ENCODE measurements at places on chromosomes 3 and 15.

GRCh38 chr3:152084441-152085158, 184.1 kb upstream of the MBNL1 start:
- no peak for DNase-seq

DNA sequence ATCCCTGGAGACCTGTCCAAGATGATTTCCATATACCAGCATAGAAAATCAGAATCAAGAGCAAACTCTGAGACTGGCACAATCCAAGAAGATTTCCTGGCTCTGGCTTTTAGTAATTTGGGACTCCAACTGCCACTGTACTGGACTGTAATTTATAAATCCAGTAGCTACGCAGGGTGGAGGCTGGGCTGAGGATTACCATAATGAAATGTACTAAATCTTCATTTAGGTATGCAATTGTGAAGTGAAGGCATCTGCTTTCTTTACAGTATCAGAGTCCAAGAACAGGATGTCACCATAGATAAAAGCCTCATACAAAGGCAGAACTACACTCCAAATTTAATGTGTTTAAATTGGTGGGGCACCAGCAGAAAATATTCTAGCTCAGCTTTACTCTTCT, 46.5 kb downstream of the TMEM39A start:
- no peak for DNase-seq

DNA sequence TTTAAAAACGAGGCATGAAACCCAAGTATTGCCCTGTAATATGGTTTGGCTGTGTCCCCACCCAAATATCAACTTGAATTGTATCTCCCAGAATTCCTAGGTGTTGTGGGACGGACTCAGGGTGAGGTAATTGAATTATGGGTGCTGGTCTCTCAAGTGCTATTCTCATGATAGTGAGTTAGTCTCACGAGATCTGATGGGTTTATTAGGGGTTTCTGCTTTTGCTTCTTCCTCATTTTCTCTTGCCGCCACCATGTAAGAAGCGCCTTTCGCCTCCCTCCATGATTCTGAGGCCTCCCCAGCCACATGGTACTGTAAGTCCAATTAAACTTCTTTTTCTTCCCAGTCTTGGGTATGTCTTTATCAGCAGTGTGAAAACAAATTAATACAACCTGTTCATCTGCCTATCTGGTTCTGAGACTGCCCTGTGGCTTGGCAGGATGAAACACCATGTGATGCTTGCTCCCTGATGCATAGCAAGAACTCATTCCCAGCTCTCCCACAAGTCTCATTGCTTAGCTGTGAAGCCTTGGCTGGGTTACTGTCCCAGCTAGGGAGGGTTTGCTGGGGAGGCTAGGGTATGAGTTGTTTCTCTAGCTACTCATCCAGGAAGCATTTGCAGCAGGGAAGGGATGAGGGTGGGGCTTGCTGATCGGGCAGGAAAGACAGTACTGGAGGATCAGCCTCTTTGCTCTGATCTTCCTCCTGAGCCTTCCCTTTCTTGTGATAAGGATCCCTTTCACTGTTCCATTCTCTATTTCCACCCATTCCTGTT, 3.7 kb upstream of the SQOR start:
- DNase-seq, result no peak

GRCh38 chr3:42080453-42080872, 10.7 kb upstream of the TRAK1 start:
- no peak for DNase-seq

DNA sequence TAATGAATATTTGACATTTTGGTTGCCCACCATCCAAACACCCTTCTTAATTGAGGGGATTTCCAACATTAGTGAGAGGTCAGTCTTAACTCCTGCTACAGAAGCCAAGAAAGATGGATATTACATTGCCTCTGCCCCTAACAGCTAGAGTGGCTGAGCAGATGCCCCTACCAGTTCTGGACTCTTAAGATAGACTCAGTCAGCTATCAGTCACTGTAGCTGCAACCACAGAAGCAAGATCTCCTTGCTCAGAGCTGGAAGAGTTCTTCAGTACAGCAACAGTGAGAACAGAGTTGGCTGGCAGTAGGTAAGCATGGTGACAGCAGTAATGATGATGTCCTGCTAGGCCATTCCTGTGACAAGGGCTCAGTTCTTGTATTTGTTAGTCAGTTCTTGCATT, 29.4 kb upstream of the TNFSF10 start:
- DNase-seq, result no peak

- DNase-seq, result peak; percentile 34
These were observed 407.2 kb upstream of the TGFBR2 start for GRCh38 chr3:30199096-30199759.

GRCh38 chr15:79185199-79185598, 94.6 kb upstream of the RASGRF1 start:
- peak; percentile 67 for DNase-seq

- no peak for DNase-seq
These were observed 262.2 kb upstream of the IL12A start for GRCh38 chr3:159726231-159726964.

DNA sequence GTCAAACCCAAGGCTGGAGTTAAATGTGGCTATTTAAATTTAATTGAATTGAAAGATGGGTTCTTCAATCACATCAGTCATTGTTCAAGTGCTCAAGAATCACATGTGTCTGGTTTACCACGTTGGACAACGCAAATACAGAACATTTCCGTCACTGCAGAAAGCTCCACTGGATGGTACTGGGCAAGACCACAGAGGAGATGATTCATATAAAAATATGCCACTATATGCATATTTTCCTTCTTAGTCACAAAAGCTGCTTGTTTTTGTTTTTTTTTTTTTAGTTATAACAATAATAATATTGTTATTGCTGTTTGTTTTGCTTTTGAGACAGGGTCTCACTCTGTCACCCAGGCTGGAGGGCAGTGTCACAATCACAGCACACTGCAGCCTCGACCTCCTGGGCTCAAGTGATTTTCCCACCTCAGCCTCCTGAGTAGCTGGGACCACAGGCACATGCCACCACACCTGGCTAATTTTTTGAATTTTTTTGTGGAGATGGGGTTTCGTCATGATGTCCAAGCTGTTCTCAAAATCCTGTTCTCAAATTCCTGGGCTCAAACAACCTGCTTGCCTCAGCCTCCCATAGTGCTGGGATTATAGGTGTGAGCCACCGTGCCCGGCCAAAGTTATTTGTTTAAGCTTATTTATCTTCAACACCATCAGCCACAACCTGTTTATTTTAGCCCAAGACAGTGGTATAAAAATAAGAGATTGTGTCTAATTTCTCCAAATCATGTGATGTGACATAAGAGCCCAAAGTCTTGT, 19.4 kb downstream of the RTP3 start:
- DNase-seq, result no peak

GRCh38 chr3:47896736-47897135, 93.8 kb downstream of the DHX30 start:
- DNase-seq, result no peak

DNA sequence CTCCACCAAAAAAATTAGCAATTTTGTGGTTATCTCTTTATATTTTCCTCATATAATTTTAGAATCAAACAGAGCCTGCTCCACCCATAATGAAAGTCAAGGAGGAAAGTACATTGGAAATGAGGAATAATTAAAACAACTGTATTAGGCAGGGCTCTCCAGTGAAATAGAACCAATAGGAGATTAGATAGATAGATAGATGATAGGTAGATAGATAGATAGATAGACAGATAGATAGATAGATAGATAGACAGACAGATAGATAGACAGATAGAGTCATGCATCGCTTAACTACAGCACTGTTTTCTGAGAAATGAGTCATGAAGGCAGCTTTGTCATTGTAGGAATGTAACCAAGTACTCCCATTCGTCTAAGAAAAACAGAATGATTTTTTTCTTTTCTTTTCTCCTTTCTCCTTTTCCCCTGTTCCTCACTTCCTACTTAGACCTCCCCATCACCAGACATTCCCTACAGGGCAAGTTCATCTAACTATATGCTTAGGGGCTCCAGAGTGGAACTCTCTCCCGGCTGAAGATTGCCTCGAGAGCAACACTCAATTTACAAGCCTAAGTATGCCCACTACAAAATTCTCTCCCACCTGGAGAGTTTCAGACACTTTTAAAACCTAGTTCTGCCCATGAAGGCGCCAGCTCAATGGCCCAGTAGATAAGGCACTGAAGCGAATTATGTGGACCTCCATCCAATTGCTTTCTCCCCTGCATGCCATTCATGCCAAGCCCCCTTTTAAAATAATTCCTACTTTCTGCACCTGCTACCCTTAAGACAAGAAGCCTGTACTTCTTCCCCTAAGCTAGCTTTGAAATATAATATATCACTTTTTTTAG, 53.3 kb upstream of the LIPC start:
- DNase-seq, result no peak

DNA sequence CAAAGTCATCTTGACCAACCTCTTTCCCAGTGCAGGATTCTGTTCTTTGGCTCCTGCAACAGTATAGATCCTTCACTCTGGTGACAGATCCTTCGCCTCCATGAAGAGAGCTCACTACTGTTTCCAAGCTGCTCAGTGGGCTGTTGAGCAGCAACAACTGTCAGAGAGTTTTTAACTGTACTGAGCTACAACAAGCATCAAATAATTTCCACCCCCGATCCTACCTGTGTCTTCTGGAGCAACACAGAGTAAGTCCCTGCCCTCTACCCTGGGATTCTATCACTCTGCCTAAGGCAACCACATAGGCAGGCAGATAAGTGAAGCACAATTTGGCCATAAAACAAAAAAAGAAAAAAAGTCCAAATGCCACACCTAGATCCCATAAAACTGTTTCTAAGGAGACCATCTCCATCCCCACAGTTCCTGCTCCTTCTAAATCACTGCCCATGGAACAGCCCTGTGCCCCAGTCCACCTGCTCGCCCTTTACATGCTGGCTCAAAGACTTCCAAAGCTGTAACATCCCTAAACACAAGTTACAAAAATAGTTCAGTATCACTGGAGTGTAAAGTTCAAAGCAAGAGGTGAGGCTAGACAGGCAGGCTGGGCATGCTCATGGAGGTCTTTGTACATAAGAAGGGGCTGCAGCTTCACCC, 37.8 kb upstream of the ANPEP start:
- DNase-seq, result no peak

DNA sequence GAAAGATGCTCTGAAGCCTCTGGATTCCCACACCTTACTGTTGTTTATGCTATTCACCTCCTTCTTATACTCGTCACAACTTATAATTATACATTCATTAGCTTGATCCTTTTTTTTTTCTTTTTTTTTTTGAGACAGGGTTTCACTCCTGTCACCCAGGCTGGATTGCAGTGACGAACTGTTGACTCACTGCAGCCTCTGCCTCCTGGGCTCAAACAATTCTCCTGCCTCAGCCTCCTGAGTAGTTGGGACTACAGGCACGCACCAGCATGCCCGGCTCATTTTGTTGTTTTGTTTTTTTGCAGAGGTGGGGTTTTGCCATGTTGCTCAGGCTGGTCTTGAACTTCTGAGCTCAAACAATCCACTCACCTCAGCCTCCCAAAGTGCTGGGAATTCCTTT, 143.6 kb downstream of the PLCL2 start:
- DNase-seq, result no peak

DNA sequence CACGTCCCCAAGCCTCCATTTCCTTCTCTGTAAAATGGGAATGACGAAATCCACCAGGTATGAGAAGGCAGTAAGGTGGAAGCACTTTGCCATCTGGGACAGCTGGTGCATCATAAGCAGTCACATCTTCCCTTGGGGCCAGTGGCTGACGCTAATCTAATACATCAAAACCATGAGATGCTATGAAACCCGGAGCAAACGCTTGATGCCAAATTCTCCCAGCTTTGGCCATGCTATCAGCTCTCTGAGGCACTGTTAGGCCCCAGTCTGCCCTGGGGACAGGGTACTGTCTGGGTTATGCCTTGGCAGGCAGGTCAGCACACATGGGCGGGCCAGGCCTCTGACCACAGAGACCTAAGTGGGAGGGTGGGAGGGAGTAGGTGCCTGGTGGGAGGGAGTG, 66.1 kb downstream of the ADAMTS17 start:
- DNase-seq, result no peak

GRCh38 chr15:39403640-39404117, 177.2 kb upstream of the THBS1 start:
- no peak for DNase-seq

DNA sequence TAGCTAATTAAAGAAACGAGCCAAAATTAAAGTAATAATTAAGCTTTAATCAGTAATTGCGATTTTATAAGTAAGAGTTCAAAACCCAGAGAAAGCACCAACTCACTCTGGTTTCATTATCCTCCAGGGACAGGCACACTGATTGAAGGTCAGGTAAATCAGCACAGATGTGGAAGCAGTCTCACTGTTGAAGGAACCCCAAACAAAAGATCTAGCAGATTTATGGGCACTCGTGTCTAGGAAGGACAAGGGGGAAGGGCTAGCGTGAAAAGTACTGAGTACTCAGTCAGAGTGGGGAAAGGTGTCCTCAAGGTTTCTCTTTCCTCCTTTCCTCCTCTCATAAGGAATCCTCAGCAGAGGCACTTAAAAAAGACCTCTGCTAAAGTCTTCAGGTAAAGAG, 320.1 kb downstream of the PYDC2 start:
- DNase-seq, result no peak

DNA sequence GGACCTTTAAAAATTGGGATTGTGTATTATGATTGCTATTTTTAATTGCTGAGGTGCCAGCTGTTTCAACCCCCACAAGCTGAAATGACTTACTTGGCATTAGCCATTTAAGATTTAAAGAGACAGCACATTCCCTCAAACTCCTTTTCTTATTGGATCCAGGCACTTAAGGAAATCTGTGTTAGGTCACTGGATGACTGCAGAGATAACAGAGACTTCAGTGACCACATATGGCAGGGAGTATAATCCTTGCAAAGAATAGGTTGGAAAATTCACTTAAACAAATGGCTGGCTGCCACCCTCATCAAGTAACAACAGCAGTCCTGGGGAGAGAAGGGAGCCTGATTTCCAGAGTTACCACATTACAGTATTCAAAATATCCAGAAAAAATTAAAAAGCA, 66.6 kb downstream of the SLMAP start:
- no peak for DNase-seq

- DNase-seq, result no peak
These were observed 32.6 kb upstream of the ITGA11 start for GRCh38 chr15:68464448-68465090.

DNA sequence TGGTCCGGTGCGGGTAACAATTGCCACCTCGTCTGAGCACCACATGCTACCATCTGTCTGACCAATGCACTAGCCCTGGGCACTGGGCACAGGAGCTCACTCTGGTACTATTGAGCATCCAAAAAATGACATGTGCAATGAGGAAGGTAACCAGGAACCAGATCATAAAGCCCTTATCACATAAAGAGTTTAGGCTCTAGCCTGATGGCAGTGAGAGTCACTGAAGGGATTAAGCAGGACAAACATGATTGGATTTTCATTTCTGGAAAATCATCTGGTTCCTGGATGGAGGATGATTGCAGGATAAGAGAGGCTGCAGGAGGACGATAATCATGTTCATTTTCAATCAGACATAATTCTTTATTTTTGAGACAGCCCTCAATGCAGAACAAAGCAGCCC, 12.4 kb downstream of the NDUFB4 start:
- DNase-seq, result no peak

- DNase-seq, result no peak
These were observed 241.5 kb upstream of the CTDSPL start for GRCh38 chr3:37620071-37620635.

GRCh38 chr15:95520511-95520910, 810.0 kb upstream of the NR2F2 start:
- DNase-seq, result no peak

- DNase-seq, result no peak
These were observed 16.3 kb downstream of the BHLHE40 start for GRCh38 chr3:4995500-4996053.

Measured in H9 (cell line).